ENCODE measurements at places on chromosomes 13 and 19.
A peak's percentile ranks its signal among the peaks of the same experiment; 100 is the strongest.

DNA sequence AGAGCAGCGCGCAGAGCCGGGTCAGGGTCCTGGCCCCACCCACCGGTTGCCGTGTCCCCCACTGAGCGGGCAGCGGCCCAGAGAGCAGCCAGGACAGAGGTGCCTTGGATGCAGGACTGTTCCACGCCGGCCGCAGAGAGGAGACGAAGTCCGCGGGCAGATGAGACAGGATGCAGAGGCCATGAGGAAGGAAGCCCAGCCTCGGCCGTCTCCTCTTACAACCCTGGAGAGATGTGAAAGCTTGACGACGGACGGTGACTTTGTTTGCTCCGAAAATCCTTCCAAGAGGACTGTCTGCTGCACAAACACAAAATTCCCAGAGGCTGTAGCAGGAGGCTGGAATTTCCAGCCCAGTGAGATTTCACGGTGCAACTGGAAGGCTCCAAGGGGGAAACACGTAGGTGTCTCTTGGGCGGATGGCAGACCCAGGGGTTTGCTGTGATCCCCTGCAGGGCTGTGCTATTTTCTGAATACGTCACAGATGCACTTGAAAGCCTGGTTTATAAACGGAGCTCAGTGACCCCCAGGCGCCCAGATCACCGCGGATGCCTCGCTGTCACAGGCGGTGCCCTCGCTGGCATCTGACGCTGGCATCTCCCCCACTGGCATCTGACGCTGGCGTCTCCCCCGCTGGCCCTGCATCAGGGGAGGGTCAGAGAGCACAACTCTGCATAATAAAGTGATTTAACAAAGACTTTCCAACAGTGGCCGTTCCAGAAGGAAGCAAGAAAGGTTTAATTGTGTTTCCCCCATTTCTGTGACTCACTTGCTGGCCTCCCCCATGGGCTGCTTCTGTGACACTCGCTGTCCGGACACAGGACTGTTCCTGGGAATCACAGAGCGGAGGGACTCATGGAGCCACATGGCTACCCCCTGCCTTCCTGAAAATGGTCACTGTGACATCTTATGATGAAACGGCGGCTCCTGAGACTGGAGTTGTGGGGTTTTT lies 62.0 kb upstream of the C13orf46 start:
- no peak for DNase-seq

GRCh38 chr19:13839130-13839937 lies 37.6 kb upstream of the NANOS3 start:
- DNase-seq: peak; percentile 91

DNA sequence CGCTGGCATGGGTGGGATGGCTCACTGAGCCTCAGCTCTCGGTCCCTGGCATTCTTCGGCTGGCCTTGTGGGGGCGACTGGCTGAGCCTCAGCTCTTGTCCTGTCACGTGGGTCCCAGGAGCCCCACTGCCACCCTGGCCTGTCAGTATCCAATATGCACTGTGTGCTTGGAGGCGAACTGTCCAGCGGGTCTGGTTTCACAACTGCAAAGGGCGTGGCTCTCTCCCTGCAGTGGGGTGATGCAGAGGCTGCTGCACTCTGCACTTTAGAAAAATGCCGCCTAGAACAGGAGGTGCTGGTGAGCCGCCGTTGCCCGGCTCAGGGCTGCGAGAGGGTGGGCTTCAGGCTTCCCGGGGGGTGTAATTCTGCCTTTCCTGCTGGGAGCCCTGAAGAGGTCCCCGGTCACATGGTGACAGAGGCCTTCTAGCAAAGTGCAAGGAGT lies 17.0 kb upstream of the TMEM255B start:
- peak; percentile 45 for DNase-seq

DNA sequence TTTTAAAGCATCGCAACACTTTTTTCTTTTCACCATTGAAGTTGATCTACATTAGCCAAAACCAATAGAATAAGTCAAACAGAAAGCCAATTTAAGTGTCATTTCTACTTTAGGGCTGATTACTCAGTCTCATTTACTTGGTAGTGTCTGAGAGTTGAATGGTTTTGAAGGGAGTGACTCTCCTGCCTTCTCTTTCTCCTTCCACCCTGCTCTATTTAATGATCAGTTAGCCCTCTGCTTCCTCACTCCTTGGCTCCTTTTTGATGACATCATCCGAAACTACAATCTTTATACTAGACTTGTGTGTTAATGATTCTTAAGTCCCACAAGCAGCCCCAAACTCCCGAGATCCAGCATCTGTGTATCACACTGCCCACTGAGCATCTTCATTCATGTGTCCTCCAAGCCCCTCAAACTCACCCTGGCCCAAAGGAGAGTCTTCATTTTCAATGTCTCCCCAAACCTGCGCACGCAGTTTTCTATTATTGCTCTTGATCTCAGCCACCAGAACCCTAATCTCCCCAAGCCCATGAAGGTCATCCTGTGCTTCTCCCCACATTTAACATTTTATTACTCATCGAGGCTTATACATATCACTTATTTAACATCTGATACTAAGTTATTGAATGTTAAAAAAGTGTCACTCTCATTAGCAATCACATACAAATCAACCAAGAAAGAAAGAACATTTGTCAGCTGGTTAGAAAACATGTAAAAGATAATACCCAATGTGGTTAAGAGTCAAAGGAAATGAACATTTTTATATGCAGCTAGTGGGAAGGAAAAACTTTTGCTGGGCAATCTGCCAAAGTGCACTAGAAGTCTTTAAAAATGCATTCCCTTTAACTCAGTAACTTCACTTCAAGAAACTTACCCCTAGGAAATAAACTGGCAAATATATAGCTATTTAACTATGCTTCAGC lies 32.2 kb upstream of the ARGLU1 start:
- DNase-seq: no peak

DNA sequence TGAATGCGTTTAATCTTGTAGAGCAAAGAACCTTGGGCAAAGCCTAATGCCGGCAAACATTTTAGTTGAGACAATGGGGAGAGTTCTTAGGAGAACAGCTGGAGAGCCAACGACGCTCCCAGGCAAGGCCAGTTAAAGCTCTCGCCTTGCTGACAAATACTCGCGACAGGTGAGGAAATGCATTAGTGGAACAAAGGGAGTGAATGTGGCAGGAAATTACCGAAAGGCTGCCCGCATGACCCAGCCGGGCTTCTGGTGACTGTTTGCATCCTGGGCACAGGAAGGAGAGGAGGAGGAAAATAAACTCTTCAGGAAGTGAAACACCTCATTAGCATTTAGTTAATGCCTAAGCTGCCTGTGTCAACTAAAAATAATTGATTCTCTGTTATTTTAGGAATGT lies 74.6 kb downstream of the SHISA2 start:
- no peak for DNase-seq

- no peak for DNase-seq
These were observed 91.7 kb downstream of the TSHZ3 start for GRCh38 chr19:31257426-31258130.

DNA sequence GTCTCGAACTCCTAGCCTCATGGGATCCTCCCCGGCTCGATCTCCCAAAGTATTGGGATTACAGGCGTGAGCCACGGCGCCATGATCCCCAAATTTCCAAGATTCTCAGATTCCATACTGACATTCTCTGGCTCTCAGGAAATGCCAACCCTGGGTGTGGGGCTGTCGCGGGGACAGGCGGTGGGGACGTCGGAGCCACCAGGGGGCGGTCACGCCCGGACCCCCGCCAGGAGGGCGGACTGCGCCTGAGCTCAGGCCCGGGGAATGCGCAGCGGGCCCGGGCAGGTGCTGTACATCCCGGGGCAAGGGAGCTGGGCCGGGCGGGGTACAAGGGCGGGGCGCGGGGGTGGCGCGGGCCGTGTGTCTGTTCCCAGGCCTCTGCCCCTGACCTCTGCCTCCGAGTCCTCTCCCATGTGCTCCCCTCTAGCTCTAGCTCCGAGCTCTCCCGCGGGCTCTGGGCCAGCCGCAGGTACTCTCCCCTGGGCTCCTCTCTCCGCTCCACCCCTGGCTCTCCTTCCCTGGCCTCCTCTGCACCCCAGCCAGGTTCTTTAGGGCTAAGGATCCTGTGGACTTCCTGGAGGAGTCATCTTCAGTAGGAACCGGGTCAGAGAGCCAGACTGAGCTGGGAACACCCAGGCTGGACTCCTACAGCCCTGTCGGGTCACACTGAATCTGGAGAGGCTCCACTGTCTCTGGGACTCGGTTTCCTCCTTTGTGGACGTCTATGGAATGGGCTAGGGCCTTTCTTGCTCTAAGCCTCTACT lies 2.4 kb downstream of the PPP1R13L start:
- DNase-seq: peak; percentile 50

GRCh38 chr19:51547397-51548212 lies 16.1 kb upstream of the SIGLEC6 start:
- no peak for DNase-seq

- DNase-seq: no peak
These were observed 17.6 kb downstream of the ELL start for GRCh38 chr19:18503971-18504885.

- DNase-seq: no peak
These were observed 6.2 kb downstream of the PPP1R15A start for GRCh38 chr19:48878196-48879024.

- DNase-seq: no peak
These were observed 5.3 kb downstream of the MATK start for GRCh38 chr19:3780786-3781304.

- no peak for DNase-seq
These were observed 698.8 kb downstream of the UQCRFS1 start for GRCh38 chr19:28514166-28514565.

DNA sequence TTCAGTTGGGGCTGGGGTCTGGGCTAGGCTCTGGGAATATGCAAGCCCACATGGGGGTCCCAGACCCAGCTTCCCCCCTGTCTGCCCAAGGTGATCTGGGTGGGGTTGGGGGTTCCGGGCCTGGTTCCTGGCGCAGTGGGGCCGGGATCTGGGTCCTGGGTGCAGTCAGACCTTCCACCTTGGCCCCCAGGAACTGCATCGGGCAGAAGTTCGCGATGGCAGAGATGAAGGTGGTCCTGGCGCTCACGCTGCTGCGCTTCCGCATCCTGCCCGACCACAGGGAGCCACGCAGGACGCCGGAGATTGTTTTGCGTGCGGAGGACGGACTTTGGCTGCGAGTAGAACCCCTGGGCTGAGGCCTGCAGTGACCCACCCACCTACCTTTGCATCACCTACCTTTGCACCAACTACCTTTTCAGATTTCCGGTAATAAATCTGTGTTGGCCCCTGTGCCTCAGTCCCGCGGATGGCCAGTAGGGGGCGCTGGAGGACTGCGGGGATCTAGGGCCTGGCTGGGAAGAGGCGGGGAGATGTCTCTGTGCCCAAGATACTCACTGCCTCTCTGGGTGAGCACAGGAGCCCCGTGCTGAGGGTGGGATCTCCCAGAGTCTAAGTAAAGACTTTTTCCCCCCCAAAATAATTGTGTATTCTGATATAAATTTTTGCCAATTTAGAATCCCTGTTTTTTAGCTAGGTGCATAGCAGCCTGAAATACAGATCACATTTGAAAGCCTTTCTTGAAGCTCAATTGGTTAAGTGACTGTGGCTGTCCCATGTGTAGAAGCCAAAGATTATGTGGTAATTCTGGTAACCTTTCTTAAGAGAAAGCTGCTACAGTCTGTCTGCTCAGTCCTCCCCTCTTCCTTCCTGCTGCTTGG lies 11.5 kb upstream of the CYP4F3 start:
- peak; percentile 92 for DNase-seq

- DNase-seq: no peak
These were observed 789.7 kb upstream of the GPC6 start for GRCh38 chr13:92436924-92437323.

- no peak for DNase-seq
These were observed 21.1 kb downstream of the SOHLH2 start for GRCh38 chr13:36193151-36193855.

DNA sequence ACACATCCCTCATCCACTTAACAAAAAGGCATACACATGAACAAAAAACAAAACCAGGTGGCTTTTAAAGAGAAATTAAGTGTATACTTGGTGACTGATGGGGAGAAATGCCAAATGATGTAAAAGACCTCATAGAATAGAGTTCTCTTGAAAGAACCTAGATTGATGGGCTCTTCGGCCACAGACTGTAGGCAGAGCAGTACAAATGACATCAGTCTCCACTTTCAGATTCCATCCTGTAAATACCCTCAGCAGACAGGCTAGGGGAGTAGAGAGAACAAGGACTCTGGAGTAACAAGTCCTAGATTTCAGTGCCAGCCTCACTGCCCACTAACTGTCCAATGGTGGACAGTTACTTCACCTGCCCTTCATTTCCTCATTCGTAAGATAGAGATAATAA lies 203.8 kb downstream of the MZT1 start:
- DNase-seq: no peak

DNA sequence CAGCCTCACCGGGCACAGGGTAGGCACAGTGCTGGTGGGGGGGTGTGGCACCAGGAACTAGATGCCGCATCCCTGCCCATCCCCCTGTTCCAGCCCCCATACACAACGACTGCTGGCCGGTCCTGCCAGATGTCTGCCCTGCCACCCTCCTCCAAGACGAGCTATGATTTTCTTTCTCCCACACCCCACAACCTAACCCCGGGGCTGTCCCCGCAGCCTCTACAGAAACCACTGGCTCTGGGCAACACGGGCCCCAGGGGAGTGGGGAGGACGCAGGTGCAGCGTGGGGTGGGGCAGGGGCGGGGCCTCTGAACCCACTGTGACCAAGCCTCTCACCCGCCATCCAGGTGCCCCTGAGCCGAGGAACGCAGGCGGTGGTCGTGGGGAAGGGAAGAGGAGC lies 15.5 kb downstream of the PGLS start:
- peak; percentile 35 for DNase-seq

DNA sequence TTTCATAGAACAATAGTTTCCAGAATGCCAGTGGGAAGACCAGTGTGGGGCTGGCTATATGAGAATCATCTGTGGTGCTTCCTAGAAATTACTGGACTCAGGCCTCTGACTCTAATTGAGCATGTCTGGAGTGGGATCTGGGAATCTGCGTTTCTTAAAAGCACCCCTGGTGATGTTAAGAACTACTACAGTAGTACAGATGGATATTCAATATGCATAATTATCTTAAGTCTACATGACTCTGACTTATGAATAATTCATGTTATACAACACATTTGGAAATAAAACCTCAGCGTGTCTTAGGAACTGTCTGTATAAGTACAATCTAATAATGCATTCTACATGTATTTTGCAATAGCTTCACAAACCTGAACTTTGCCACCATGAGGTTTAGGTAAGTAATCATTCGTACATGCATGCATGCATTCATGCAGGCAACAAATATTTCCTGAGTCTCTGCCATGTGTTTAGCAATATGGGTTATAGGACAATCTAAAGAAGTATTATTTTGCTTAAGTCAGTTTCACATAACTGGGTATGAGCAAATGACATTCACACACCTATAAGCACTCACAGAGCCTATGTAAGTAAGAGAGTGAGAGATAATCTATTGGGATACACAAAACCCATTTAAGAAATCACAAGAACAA lies 62.0 kb downstream of the EPSTI1 start:
- no peak for DNase-seq

- DNase-seq: no peak
These were observed 254.2 kb downstream of the GPC5 start for GRCh38 chr13:91652404-91653301.

- DNase-seq: peak; percentile 17
These were observed at the start of gene CHST8 for GRCh38 chr19:33621811-33622504. TSS of gene CHST8 (plus strand) at chr19:33621953. CDS start at chr19:33689262, 67,309 bp downstream.

- no peak for DNase-seq
These were observed 137.8 kb upstream of the MCF2L start for GRCh38 chr13:112831196-112831595.

GRCh38 chr19:8209462-8210378 lies 550 bp downstream of the CERS4 start:
- DNase-seq: peak; percentile 79

- no peak for DNase-seq
These were observed 22.0 kb upstream of the MUC16 start for GRCh38 chr19:9032136-9032631.
